ENCODE measurements at places on chromosomes 5 and 9. TPM values are rescaled to one million over a fixed set of nuclear protein-coding genes. Genes with fewer than 3 reads are reported as not detected.

IFNA7 gene
- not detected for total RNA-seq

ANKRD20A1 gene
- total RNA-seq = 1.8 TPM

LCN12 gene
- total RNA-seq = 1.3 TPM

WNK2 gene
- 5.9 TPM for total RNA-seq

TMEM174 gene
- not detected for total RNA-seq

SPATA31D4 gene
- not detected for total RNA-seq

FBXW5 gene
- total RNA-seq = 62.7 TPM

GPR151 gene
- total RNA-seq = not detected

ZDHHC11B gene
- 1.5 TPM for total RNA-seq

IFNB1 gene
- not detected for total RNA-seq

ANXA2R gene
- 2.5 TPM for total RNA-seq

KCNT1 gene
- total RNA-seq = not detected
